ENCODE measurements at places on chromosomes 1 and 21.

DNA sequence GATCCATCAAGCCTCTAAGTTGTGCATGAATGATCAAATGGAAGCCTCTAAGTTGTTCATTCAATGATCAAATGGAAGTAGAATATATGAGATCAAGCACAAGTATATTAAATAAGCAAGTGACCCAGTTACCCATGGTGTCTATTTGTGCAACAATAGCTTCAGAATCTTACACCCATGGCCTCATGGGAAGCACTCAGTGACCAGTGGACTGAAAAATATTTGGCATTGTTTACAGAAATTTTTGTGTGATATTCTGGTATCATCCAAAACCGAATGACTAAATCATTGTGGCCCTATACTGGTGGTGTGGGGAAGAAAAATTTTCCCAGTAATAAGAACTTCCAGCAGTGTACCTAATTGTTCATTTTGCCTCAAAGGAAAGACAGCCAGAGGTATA lies 46.6 kb downstream of the DUSP10 start:
- DNase-seq: no peak

GRCh38 chr1:93608187-93609109 lies 73.2 kb downstream of the BCAR3 start:
- no peak for DNase-seq

- DNase-seq: no peak
Measured at GRCh38 chr1:74771913-74772515, 39.1 kb downstream of the TYW3 start.

DNA sequence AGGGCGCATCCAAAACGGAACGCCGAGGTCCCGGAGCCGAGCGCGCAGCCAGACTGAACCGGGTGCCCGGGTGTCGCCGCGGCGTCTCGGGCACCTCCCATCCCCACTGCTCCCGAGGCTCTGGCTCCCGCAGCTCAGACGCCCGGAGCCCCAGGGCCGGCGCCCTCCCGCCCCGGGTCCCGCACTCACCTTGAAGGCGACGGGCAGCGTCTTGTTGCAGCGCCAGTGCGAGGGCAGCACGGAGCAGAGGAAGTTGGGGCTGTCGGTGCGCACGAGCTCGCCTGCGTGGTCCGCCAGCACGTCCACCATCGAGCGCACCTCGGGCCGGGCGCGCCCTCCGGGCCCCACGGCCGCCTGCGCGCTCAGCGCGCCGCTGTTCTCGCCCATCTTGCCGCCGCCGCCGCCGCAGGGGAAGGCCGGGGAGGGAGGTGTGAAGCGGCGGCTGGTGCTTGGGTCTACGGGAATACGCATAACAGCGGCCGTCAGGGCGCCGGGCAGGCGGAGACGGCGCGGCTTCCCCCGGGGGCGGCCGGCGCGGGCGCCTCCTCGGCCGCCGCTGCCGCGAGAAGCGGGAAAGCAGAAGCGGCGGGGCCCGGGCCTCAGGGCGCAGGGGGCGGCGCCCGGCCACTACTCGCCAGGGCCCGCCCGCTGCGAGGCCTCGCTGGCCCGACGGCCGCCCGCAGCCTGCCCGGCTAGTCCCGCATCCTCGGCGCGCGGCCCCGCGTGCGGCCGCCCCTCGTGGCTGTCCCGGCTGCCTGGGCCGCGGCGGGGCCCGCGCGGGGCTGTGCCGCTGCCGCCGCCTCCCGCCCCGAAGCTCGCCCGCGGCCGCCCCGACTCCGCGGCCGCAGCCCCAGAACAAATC lies 447 bp downstream of the RUNX3 start:
- DNase-seq: no peak

- DNase-seq: no peak
Measured at GRCh38 chr1:54559111-54559548, 11.1 kb downstream of the ACOT11 start.

- no peak for DNase-seq
Measured at GRCh38 chr1:6359216-6360116, 34.1 kb downstream of the ACOT7 start.

- DNase-seq: no peak
Measured at GRCh38 chr1:204685236-204686006, at the start of gene LRRN2. LRRN2 (minus strand) TSS chr1:204685738; CDS start chr1:204619992, 65,746 bp downstream.

GRCh38 chr21:18831942-18832676 lies 428.5 kb upstream of the TMPRSS15 start:
- no peak for DNase-seq

- DNase-seq: no peak
Measured at GRCh38 chr1:208108646-208109330, 135.4 kb downstream of the PLXNA2 start.

GRCh38 chr1:20480243-20480944 lies 5.6 kb downstream of the CAMK2N1 start:
- DNase-seq: no peak

GRCh38 chr1:201731592-201731991 lies 97.4 kb upstream of the IPO9 start:
- DNase-seq: no peak

GRCh38 chr1:4689271-4689935 lies 35.0 kb downstream of the AJAP1 start:
- no peak for DNase-seq

DNA sequence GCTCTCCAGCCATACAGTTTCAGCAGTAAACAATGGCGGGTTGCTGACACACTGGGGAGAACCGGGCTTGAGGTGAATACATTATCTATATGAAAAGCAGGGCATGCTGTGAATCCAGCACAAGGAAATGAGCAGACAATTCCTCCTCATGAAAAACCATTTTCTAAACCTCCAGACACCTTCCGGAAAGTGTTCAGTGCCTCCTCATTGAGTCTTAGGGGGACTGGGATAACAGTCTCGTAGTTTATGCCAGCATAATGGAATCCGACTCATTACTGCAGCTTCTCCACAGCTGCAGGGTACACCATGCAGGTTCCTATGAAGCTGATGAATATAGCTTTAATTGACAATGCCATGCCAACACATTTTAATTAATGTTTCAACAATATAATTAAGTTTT lies 284.1 kb downstream of the BACH1 start:
- DNase-seq: no peak

DNA sequence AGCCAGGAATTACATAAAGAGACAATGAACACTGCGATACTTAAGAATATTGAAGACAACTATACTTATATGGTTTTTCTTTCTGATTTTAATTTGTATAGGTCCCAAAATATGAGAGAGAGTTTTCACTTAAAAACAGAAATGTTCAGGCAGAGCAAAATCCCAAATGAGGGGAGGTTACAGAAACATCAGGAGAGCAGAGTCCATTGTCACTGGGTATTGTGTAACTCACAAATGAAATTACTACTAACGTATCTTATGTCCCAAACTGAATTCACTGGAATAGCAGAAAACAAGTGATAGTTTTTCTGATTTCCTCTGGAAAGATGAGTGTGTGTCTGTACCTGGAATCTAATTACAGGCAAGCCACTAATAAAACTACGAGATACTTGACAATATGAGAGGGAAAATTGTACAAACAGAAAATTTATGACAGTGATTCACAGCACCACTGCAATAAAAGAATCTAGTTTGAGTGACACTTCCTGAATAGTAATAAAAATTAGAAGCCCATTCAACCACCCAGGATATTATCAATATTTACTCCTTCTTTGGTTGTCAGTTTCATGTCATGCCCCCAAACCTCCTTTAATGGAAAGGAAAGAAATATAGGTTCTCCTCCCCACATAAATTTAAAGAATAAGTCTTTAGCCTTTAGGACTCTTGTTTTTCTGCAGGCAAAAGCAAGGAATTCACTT lies 522.6 kb downstream of the ADGRL2 start:
- DNase-seq: no peak

DNA sequence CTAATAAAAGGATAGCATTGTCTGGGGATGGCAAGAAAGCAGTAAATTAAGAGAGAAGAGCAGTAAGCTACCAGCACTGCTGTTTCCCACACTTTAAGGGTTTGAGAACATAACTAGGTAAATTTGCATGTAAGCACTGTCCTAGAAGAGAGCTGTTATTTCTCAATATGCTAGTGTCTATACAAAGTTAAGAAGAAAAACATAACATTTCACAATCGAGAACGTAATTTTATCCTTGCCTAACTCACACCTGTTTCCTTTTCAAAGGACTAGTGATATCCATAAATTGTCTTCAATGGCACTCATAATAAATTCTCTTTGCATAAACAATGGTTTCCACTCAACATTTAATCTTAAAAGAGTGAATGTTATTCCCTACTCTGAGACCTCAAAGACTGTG lies 576.0 kb downstream of the PTBP2 start:
- DNase-seq: no peak

DNA sequence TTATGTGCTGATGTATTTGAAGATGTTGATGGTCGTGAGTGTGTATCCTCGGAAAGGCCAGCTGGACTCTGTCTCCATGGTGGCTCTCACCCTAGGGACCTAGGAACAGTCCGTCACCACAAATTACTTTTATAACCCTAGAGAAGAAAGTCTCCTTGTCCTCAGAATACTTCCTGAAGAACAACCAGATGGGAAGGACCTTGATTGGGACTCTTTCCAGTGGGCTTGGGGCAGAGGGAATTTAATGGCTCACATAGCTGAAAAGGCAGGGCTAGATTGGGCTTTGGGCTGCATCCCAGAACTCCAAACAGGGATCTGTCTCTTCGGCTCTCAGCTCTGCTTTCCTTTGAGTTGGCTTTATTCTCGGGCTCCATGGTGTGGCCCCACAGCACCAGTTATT lies 90.8 kb downstream of the TBX19 start:
- no peak for DNase-seq

GRCh38 chr1:77385551-77385950 lies 103.7 kb downstream of the AK5 start:
- DNase-seq: no peak

GRCh38 chr1:219883400-219884332 lies 44.7 kb downstream of the SLC30A10 start:
- DNase-seq: no peak

GRCh38 chr21:46515109-46515508 lies 56.4 kb downstream of the DIP2A start:
- DNase-seq: no peak

DNA sequence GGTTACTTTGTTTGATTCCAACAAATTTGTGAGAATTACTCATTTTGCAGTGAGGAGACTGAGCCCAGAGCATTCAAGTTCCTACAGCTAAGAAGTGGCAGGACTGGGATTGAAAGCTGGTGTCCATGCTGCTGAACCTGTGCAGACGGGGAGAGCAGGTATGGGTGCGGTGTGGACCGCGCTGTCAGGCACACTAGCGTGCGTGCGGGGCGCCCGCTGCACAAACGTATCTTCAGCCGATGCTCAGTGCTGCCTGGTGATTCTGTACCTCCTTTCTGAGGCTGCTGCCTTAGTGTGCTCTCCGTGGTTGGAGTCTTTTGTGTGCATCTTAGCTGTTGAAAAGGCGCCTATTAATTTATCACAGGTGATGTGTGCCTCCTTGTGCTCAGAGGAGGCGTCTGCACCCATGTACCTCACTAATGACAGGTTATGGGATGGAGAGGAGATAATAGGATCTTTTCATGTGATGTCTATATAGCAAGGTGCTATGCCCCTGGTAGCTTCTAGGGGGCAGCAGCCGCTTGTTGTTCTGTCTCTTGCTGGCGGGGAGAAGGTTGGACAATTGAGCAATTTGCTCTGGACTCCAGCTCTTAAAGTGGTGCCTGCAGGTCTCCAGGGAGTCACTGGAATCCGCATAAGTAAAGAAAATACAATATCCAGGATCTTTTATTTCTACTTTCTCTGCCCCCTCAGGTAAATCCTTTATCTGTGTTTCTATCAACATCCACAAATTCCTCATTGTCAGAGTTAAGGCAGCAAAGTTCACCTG lies 32.5 kb downstream of the PEX14 start:
- peak; percentile 22 for DNase-seq

GRCh38 chr1:116856312-116856711 lies 53.4 kb upstream of the PTGFRN start:
- no peak for DNase-seq

DNA sequence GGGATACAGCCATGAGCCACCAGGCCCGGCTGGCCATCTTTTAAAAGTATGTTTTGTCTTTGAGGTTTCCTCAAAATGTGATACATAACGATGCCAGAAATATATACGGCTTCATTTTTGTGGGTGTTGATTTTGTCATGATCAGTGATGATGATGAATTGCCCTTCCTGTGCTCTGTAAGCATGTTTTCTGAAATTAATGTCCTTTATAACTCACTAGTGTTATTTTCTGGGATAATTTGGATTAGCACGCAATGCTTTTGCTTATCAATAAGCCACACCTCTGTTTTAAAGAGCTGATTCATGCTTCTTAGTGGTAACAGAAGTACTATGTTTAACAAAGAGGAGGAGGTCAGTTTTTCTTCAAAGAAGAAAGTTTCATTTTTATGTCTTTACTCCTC lies 25.6 kb downstream of the PHACTR4 start:
- no peak for DNase-seq

DNA sequence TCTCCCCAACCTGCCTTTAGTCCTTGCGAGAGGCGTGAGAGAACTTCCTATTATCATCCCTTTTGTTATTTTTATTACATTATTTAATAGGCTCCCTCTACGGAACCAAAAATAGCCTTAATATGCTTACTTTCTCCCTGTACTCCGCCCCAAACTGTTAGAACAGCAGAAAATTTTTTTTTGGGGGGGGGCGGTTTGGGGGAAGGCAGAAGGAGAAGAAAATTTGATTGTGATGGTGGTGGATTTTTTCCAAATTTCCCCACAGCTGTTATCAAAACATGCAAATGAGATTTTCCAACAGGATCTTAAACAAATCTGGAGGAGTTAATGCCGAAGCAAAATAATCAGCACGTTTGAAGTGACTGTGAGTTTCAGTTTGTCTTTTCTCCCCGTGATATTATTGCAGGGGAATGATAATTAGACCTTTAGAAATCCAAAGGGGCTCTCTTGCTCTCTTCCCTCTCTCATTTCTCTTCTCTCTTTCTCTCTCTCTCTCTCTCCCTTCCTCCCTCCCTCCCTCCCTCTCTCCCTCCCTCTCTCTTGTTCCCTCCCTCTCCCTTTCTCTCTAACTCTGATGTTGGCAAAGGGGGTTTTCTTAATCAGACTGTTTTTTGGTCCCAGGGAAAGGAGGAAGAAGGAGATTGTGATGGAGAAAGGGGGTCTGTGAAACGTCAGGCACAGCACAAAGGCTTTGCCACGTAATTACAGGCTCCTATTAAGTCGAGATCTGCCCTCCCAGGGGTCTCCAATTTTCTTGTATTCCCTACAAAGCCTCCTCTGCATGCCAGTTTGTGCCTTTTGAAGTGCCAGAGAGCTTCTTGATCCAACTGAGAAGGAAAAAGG lies 1.1 kb upstream of the PRRX1 start:
- no peak for DNase-seq

GRCh38 chr1:56115701-56116100 lies 463.7 kb downstream of the PLPP3 start:
- no peak for DNase-seq
